Foreskin fibroblast (primary cell): ENCODE measurements at places on chromosomes 4 and X.

GRCh38 chrX:18582910-18583493 is 88.9 kb downstream of the RS1 start:
- peak; percentile 1 for DNase-seq

- DNase-seq: no peak
Observed at GRCh38 chr4:83709627-83710026, 173.7 kb downstream of the GPAT3 start.

GRCh38 chr4:94517492-94517891 is 65.8 kb downstream of the PDLIM5 start:
- DNase-seq: no peak

GRCh38 chr4:148004228-148004857 is 272.5 kb downstream of the ARHGAP10 start:
- no peak for DNase-seq
